Naive thymus-derived CD4-positive, alpha-beta T cell (primary cell): ENCODE measurements at places on chromosomes 1 and 21. TPM values are rescaled to one million over a fixed set of nuclear protein-coding genes. Genes with fewer than 3 reads are reported as not detected.
A peak's percentile ranks its signal among the peaks of the same experiment; 100 is the strongest.

Gene OR2M3
- not detected in 2 replicates for total RNA-seq

Gene LCE3D
- total RNA-seq: not detected

Gene REN
- total RNA-seq: not detected in 2 replicates

Gene ATP1A2
- not detected in 2 replicates for total RNA-seq

Gene OR6N1
- 0.37 TPM for total RNA-seq

Gene HAPLN2
- not detected for total RNA-seq

- H3K4me3 ChIP-seq: no peak overlapping the region
- peak; percentile 52 for DNase-seq
- no peaks in the 10 kb centered on the region for H3K27me3 ChIP-seq
- H3K4me1 ChIP-seq: no peaks in the 10 kb centered on the region
- H3K27ac ChIP-seq: no peak overlapping the region
- no peaks in the 10 kb centered on the region for H3K36me3 ChIP-seq
Observed at GRCh38 chr1:198088360-198089071, 68.3 kb upstream of the NEK7 start.

DNA sequence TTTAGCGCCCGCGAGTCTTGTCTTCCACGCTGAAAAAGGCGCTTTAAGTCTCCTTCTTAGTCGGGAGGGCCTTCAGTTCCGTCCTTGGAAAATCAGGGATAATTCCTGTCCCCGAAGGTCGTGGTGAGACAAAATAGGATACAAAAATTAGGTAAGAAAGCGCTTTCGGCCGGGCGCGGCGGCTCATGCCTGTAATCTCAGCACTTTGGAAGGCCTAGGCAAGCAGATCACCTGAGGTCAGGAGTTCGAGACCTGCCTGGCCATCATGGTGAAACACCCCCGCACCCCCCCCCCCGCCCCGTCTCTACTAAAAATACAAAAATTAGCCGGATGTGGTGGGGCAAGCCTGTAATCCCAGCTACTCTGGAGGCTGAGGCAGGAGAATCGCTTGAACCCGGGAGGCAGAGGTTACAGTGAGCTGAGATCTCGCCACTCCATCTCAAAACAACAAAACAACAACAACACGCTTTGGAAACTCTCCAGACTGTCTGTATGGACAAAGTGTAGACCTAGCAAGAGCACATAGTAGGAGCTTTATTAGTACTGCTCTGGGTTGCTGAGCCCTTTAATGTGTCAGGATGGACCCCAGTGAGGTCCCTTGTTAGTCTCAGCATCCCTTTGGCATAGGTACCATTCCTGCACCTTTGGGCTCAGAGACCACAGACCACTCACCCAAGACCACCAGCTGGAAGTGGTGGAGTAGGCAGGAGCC, 790 bp upstream of the TMEM54 start:
- DNase-seq: no peak
- peaks cover 11% of the 10 kb centered on the region for H3K27me3 ChIP-seq
- no peak overlapping the region for H3K4me3 ChIP-seq
- H3K27ac ChIP-seq: no peak overlapping the region

GRCh38 chr1:89946532-89946931, 48.4 kb upstream of the ZNF326 start:
- no peaks in the 10 kb centered on the region for H3K36me3 ChIP-seq
- H3K27me3 ChIP-seq: no peaks in the 10 kb centered on the region
- no peak overlapping the region for H3K4me3 ChIP-seq

- peak overlapping the region; percentile 75 for H3K27ac ChIP-seq
- no peaks in the 10 kb centered on the region for H3K27me3 ChIP-seq
- H3K4me3 ChIP-seq: peak overlapping the region; percentile 52
- no peaks in the 10 kb centered on the region for H3K4me1 ChIP-seq
- DNase-seq: no peak
Observed at GRCh38 chr21:36965720-36966065, 776 bp downstream of the HLCS start.

GRCh38 chr1:150387200-150387599, 23.3 kb downstream of the RPRD2 start:
- no peak overlapping the region for H3K4me3 ChIP-seq
- H3K4me1 ChIP-seq: peaks cover 17% of the 10 kb centered on the region
- no peaks in the 10 kb centered on the region for H3K36me3 ChIP-seq
- H3K27ac ChIP-seq: no peak overlapping the region

GRCh38 chr1:212864201-212864600, 6.1 kb downstream of the FLVCR1 start:
- H3K4me1 ChIP-seq: peaks cover 3% of the 10 kb centered on the region
- no peak for DNase-seq
- no peak overlapping the region for H3K27ac ChIP-seq
- H3K36me3 ChIP-seq: no peaks in the 10 kb centered on the region
- H3K27me3 ChIP-seq: no peaks in the 10 kb centered on the region

GRCh38 chr1:87089823-87090222, 175.4 kb downstream of the HS2ST1 start:
- H3K27me3 ChIP-seq: no peaks in the 10 kb centered on the region
- DNase-seq: no peak
- H3K27ac ChIP-seq: no peak overlapping the region
- no peaks in the 10 kb centered on the region for H3K36me3 ChIP-seq
- no peaks in the 10 kb centered on the region for H3K4me1 ChIP-seq

- H3K4me3 ChIP-seq: no peak overlapping the region
- no peaks in the 10 kb centered on the region for H3K27me3 ChIP-seq
Observed at GRCh38 chr1:163928069-163928468, 606.3 kb downstream of the NUF2 start.

DNA sequence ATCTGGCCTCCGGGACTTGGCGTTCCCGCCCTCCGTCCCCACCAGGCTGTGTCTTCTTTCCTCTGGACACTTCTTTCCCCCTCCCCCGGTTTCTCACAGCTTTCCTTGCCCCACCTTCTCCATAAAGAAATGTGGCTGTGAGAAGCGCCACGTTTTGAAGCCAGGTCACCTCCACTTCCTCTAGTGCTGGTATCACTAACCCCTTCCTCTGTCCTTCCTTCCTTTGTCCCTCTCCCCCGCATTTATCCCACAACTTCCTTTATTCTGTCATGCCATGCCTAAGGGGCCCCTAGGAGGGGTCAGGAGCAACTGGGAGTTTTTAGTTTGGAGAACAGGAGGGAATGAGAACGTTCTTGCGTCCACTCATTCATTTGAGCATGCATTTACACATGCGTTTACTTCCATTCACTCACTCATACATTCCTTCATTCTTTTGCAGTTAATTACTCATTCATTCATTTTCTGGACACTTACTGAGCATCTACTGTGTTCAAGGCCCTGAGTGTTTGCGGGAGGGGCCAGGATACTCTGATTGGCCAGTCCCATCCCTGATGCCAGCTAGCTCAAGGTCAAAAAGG, 5.0 kb upstream of the ACOT11 start:
- no peak for DNase-seq
- H3K4me1 ChIP-seq: no peaks in the 10 kb centered on the region
- no peak overlapping the region for H3K4me3 ChIP-seq
- H3K27me3 ChIP-seq: no peaks in the 10 kb centered on the region
- no peak overlapping the region for H3K27ac ChIP-seq
- no peaks in the 10 kb centered on the region for H3K36me3 ChIP-seq

DNA sequence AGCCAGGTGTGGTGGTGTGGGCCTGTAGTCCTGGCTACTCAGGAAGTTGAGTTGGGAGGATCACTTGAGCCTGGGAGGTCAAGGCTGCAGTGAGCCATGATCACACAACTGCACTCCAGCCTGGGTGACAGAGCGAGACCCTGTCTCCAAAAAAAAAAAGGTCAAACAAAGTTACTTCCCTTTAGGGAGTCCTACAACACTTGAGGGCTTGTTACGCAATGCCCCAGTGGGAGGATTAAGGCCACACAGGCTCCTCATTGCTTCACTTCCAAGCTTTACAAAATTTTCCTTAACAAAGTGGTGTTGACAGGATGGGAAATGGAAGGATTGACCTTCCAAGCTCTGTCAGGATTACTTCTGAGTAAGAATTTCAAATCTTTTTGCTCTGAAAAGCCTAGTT, 6.2 kb upstream of the EXTL1 start:
- H3K4me1 ChIP-seq: no peaks in the 10 kb centered on the region
- H3K36me3 ChIP-seq: no peaks in the 10 kb centered on the region

DNA sequence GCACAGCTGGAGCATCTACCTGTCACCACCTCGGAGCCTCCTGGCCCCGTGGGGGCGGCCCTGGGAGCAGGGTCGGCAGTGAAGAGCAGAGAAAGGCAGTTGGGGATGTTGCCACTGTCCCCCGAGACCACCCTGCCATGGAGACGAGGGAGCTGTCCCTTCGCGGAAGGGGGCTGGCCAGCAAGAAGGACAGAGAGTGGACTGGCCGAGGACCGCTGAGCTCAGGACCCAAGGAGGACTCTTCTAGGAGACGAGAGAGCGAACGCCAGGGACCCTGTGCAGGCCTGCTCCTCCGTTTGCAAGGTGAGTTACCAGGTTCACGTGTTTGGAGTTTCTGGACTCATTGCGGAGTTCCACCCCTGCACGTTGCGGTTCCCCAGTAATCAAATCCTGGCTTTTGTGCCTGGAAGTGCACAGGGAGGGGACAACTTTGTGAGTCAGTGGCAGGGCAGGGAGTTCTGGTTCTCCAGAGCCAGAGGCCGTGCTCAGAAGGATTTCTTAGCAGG, 5.6 kb upstream of the POFUT2 start:
- no peaks in the 10 kb centered on the region for H3K36me3 ChIP-seq
- H3K4me1 ChIP-seq: peaks cover 16% of the 10 kb centered on the region
- no peaks in the 10 kb centered on the region for H3K27me3 ChIP-seq
- H3K27ac ChIP-seq: peak overlapping the region; percentile 66
- DNase-seq: no peak

DNA sequence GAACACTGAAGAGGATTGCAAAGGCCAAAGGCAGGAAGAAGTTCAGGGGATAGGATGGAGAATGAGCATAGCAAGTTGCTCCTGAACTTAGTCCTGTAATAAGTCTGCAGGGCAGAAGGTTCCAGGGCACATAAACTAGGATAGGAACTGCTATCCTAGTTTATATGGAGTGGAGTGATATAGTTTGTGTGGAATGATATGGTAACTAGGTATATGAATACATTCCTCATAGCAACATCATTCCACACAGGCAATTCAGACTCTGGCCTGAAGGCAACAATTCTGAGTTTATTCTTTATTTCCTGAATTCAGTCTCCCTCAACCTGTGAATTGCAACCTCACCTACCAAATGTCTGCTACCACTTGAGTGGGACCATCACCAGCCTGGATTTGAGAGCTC, 154.9 kb upstream of the GREM2 start:
- H3K4me3 ChIP-seq: no peak overlapping the region
- H3K4me1 ChIP-seq: no peaks in the 10 kb centered on the region
- no peaks in the 10 kb centered on the region for H3K36me3 ChIP-seq

DNA sequence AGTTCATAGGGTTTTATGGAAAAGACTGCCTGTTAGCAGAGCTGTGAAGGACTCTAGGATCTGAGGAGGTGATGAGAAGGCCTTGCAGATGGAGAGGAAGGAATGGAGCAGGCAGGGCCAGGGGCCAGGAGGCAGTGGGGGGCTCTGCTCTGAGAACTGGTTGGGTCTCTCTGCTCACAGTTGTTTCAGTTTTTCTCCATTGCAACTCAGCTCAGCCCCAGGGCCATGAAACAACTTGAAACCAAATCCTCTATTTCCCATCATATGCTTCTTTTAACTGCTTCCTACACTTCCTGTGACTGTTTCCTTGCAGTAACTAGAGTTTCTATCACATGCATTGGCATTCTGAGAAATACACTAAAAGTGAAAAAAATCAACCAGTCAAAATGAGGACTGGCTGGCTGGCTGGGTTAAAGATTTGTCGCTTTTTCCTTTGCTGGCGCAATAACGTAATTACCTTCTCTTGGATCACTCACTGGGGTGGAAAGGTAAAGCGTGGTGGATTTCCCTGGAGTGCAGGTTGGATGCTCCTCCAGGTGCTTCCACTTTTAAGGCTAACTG, 172.0 kb downstream of the CDC7 start:
- no peaks in the 10 kb centered on the region for H3K36me3 ChIP-seq
- no peak overlapping the region for H3K27ac ChIP-seq
- no peaks in the 10 kb centered on the region for H3K4me1 ChIP-seq
- no peaks in the 10 kb centered on the region for H3K27me3 ChIP-seq

DNA sequence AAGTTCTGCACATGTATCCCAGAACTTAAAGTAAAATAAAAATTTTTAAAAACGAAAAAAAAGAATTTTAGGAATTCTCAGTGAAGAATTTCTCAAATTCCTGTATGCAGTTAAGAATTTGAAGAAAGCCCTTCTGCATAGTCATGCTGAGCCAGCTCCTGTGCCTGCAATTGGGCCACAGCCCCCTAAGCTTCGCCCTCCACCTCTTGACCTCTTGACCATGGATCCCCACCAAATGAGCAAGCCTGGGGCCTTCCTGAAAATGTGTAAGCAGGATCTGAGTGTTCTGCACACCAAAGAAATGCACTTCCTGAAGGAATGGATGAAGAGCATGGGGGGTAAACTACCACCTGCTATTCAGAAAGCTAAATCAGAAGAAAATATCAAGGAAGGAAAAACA, 52.0 kb downstream of the NBPF6 start:
- DNase-seq: no peak
- H3K36me3 ChIP-seq: no peaks in the 10 kb centered on the region
- no peak overlapping the region for H3K27ac ChIP-seq
- no peaks in the 10 kb centered on the region for H3K27me3 ChIP-seq
- H3K4me3 ChIP-seq: no peak overlapping the region

DNA sequence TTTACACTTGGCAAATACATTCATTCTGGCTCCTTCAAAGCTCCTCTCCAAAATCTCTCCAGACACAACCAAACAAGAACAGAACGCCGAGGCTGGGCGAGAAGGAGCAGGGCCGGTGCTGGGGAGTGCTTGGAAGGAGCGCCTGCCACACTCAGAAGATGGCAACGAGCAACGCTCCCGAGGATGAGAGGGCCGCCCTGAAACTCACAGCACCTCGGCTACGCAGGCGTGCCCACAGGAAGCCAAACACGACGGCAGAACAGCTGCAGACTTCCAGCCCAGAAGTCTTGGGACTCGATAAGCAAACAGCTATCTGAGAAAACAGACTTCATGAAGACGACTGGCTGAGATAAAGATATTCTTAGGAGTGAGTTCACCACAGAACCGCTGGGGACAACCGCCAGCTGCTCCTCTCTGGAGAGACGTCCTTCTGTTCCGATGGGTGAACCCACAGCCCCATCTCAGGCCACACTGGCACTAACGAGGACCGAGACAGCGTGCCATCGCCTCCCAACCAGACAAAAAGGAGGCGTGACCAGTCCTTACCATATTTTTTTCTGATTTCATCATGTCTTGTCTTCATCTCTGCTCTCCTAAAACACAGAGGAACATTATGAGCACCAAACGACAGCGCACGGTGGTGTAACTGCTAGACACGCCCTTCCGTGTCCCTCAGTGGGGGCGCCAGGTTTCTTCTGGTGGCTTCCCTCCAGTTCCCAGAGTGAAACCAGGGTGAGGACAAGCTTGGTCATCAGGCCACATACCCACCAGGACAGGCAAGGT, 18.6 kb downstream of the PTTG1IP start:
- no peak overlapping the region for H3K4me3 ChIP-seq
- no peaks in the 10 kb centered on the region for H3K27me3 ChIP-seq
- peak; percentile 46 for DNase-seq
- H3K4me1 ChIP-seq: no peaks in the 10 kb centered on the region
- H3K27ac ChIP-seq: peak overlapping the region; percentile 63
